NCI-H1048 (cell line): ENCODE measurements at places on chromosomes 7 and 10.

DNA sequence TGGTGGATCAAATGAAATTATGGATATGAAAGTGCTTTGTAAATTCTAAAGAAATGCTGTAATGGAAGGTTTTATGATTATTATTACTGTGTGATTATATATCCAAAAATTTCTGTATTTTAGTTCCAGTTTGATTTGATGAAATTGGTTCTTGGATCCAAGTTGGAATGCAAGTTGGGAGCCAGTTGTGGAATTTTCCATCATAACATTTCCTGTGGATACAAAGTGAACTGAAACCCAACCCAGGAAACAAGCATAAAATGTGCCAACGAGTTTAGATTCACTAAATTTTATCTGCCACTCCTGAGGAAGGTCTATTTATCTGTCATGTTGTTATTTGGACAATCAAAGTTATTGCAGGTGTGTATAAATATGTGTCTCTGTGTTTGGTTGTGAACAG lies 131.4 kb upstream of the MDFIC start:
- DNase-seq: no peak

DNA sequence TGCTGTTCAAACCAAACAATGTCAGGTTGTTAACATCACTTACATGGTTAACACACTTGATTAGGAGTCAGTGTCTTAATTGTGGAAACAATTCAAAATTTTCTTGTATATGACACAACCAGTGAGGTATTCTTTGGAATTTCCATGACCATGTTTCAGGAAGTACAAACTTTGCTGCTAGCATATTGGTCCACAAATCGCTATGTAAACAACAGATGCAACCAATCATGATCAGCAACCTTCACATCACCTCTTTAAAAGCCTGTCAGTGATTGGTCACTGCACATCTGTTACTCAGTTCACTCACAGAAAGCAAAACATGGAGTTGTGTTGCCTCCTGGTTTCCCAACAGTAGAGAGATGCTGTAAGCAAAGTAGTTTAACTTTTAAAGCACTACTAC lies 108.9 kb upstream of the FAM3C start:
- DNase-seq: no peak

- DNase-seq: no peak
Observed at GRCh38 chr7:25246306-25246705, 18.0 kb upstream of the NPVF start.

- no peak for DNase-seq
Observed at GRCh38 chr10:24136070-24136469, 72.9 kb upstream of the KIAA1217 start.

GRCh38 chr10:114279289-114279688 lies 40.2 kb downstream of the VWA2 start:
- DNase-seq: no peak

- no peak for DNase-seq
Observed at GRCh38 chr7:99293650-99294049, 21.0 kb downstream of the MYH16 start.

GRCh38 chr10:60188548-60188947 lies 201.1 kb downstream of the ANK3 start:
- no peak for DNase-seq

- no peak for DNase-seq
Observed at GRCh38 chr10:28970231-28970630, 292.9 kb downstream of the BAMBI start.

- DNase-seq: no peak
Observed at GRCh38 chr7:20827172-20827571, 40.5 kb upstream of the SP8 start.

DNA sequence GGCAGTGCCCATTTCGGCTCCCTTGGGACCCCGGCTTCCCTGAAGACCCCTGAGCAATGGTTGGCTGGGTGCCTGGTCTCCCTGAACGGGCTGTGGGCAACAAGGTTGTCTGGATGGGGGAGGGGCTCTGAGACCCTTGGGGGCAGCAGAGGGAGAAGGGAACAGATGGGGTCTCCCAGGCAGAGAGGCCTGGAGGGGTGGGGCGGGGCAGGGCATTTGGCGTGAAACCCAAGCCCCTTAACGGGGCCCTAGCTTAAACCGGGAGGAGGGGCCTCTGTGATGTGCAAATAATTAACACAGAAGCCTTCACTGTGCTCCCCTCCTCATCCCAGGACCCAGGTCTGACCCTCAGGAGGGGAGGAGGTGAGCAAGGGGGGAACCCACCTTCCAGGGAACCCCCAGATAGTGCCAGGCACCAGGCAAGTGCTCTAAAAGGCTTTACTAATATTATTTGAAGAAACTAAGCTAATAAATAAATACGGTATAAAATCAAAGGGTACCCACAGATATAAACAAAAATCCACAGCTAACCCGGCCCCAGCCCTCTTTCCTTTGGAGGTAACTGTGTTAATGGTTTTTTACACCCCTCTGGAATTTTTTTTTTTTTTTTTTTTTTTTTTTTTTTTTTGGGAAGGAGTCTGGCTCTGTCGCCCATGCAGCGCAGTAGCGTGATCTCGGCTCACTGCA lies 170.8 kb downstream of the RNF216 start:
- DNase-seq: no peak

GRCh38 chr10:122662231-122662630 lies 37.4 kb downstream of the C10orf120 start:
- DNase-seq: no peak

- no peak for DNase-seq
Observed at GRCh38 chr10:117241541-117242462, 888 bp downstream of the SLC18A2 start.

DNA sequence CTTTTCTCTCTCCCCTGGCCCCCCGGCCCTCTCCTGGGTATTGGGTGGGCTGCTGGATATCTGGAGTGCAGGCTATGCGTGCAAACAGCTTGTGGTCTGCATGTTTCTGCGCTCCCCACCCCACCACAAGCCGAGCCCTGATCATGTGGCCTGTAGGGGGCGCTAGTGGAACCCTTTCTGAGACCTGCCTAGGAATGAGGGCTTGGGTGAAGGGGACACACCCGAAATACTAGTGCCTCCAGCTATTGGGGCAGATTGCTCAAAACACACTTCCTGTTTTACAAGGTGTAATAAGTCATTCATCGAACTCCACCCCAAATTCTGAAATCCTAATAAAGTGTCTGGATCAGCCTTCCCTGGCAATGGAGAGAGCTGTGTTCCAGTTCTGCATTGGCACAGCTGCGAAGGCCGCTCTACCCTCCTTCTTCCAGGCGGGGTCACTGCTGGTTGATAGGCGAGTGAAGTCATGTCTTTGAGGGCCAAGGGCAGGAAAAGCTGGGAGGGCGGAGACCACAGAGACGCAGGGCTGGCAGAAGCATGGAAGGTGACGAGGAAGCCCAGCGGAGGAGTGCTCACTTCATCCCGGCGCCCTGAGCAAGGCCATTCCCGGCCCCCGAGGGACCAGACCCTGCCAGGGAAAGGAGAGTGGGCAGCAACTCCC lies 19.8 kb upstream of the PRRT4 start:
- DNase-seq: no peak

DNA sequence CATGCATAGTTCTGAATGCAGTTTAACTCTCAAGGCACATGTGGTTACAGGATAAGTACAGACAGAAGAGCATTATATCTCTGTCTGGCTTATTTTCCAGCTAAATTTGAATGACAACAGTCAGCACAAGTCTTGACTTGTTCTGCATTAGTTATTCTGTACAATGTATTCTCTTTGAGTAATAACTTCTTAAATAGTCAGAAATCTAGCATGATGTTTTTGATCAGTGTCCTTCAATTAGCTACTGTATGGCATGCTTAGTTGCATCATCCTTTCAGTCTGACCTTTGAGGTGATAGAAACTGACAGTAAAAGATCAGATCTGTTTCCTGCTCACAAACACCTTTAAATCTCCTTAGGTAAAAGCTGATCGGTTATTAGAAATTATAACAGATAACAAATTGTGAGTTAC lies 118.1 kb downstream of the ARL4A start:
- no peak for DNase-seq

GRCh38 chr7:1555813-1556543 lies at the start of gene TMEM184A:
TMEM184A (minus strand) TSS chr7:1556205; CDS start chr7:1555484, 721 bp downstream.
- DNase-seq: no peak

GRCh38 chr10:19904202-19904661 lies 88.0 kb downstream of the PLXDC2 start:
- no peak for DNase-seq

DNA sequence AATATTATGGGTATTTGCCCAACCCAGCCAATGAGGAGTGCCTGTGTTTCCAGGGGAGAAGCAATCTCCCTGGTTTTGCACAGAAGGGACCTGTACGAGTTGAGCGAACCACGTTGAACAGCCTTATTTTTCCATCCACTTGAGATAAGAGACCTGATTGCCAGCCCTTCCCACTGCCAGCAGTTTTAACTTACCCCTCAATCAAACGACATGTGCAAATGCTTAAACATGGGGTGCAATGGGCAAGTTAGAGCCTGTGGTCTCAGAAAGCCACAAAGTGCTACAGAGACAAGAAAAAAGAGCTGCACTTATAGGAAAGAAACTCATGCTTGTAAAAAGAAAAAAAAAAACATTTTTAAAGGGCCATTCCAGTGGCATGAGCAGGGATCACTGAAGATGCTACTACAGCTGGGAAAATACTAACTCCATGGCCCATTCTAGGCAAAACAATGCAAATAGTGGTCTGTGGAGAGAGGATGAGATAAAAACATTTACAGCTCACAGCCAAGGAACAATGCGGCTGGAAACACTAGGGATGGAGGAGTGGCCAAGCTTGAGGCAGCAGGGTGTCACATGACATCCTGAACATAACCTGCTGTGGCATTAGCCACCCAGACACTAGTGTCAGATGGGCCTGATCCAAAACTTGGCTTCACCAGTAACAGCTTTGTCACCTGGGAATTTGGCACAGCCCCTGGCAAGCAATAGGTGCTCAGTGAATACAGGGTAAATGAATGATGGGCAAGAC lies 162.8 kb downstream of the ELMO1 start:
- no peak for DNase-seq

DNA sequence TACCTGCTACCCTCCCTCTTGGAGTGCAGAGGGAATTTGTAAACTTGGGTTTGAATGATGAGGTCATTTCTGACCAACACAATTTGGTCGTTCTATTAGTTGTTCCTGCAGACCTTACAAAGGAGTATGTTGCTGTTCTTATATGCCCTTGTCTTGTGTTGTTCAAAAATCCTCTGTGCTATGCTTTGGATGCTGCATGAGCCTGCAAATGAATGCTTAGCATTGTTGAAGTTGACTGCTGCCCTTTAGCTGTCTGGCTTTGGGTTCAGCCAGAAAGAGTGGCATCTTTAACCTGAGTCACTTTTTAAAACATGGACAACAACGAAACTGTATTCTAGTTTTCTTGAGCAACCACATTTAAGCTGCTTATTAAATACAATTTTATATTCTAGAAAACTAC lies 80.3 kb downstream of the SND1 start:
- DNase-seq: no peak

GRCh38 chr7:101829821-101830220 lies 12.4 kb downstream of the CUX1 start:
- no peak for DNase-seq

DNA sequence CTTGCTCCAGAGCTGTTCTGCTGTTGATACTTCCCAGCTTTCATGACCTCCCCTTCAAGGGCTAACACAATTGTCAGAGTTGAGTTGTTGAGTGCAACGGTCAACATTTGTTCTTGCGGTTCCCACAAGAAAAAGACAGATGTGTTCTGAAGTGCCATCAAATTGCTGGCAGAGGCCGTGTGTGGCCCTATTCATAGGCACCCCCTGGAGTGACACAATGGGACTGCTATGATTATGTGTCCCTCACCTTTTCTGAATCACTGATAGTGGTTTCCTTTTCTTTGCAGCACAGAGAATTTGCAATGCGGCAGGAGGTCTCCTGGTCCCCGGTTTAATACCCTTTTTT lies 5.8 kb upstream of the IGFBP1 start:
- no peak for DNase-seq

GRCh38 chr7:80026766-80027165 lies 107.9 kb upstream of the GNAI1 start:
- DNase-seq: no peak

DNA sequence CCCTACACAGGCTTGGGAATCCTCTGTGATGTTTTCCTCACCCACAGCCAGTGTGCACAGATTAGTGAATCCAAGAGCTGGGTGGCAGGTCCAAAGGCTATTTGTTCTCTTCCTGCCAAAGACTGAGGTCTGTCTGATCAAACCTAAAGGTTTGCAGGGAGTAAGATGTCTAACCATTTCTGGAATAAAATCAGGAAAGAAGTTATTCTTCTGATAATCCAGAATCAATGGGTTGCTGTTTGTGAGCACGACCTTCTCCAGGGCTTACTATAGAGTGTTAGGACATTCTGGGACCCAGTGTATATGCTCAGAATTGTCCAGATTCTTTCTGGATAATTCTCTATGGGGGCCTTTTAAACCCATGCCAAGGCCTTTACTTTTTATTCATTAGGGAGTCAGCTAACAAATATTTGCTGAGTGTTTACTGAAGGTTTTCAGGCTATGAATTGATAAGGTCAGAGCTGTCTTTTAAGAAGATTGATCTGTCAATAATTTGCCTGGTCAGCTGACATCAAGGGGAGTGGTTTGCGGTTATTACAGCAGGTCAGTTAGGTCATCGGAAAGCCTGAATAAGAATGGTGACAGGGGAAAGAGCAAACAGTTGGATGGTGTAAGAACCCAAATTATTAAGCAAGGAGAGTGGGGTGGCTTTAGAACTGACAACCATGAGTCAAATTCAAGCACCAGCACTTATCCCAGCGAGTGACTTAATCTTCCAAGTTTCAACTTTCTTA lies 7.5 kb upstream of the TECTB start:
- DNase-seq: no peak

GRCh38 chr10:48535416-48536155 lies 69.3 kb downstream of the ARHGAP22 start:
- no peak for DNase-seq

GRCh38 chr10:123797813-123798212 lies 93.8 kb downstream of the CPXM2 start:
- no peak for DNase-seq

GRCh38 chr7:4845740-4846142 lies 16.1 kb downstream of the PAPOLB start:
- DNase-seq: no peak

DNA sequence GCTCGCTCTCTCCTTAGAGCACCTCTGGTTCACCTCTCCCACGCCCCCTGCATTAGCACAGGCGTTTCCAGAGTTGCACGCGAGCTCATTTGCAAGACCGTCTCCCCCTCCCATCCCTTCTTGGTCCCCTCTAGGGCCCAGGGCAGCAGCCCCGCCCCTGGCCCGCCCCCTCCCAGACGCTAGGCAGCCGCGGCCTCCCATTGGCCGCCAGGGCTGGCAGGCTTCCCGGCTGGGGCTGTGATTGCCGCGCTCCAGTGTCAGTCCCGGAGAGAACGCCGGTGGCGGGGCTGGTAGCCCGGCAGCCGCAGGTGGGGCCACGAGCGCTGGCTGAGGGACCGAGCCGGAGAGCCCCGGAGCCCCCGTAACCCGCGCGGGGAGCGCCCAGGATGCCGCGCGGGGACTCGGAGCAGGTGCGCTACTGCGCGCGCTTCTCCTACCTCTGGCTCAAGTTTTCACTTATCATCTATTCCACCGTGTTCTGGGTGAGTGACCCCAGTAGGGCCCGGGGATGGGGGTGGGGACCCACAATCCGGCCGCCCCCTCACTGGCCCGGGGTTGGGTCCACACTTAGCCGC lies at the start of gene TSPAN15:
Gene TSPAN15 (plus strand): TSS at position 257 of the 575 bp plus-strand sequence. CDS start 130 bp downstream, at position 387.
- peak; percentile 74 for DNase-seq
